ENCODE measurements at places on chromosomes 5 and 9.

GRCh38 chr9:680106-680505 is 161.4 kb upstream of the DMRT1 start:
- no peak for DNase-seq

GRCh38 chr9:113674436-113674835 is 201.7 kb upstream of the ZNF618 start:
- no peak for DNase-seq

GRCh38 chr9:129185991-129186390 is 7.9 kb upstream of the IER5L start:
- no peak for DNase-seq

GRCh38 chr5:17238521-17239041 is 21.1 kb downstream of the BASP1 start:
- no peak for DNase-seq

GRCh38 chr5:147822686-147823491 is 8.6 kb downstream of the SPINK1 start:
- DNase-seq, result no peak

GRCh38 chr9:20378851-20379250 is 243.4 kb downstream of the MLLT3 start:
- DNase-seq, result no peak

DNA sequence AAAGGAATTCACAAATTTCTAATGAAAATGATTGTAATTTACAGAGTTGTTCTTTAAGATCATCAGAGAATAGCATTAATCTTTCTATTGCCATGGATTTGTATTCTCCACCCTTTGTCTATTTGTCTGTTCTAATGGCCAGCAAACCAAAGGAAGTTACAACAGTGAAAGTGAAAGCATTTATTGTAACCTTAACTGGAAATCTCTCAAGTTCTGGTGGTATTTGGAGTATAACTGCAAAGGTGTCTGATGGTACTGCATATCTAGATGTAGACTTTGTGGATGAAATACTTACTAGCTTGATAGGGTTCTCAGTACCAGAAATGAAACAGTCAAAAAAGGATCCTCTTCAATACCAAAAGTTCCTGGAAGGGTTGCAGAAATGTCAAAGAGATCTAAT is 21.7 kb downstream of the RMI1 start:
- no peak for DNase-seq

GRCh38 chr5:157827423-157827822 is 31.5 kb downstream of the CLINT1 start:
- no peak for DNase-seq

GRCh38 chr9:27117489-27118135 is 8.6 kb downstream of the TEK start:
- no peak for DNase-seq

DNA sequence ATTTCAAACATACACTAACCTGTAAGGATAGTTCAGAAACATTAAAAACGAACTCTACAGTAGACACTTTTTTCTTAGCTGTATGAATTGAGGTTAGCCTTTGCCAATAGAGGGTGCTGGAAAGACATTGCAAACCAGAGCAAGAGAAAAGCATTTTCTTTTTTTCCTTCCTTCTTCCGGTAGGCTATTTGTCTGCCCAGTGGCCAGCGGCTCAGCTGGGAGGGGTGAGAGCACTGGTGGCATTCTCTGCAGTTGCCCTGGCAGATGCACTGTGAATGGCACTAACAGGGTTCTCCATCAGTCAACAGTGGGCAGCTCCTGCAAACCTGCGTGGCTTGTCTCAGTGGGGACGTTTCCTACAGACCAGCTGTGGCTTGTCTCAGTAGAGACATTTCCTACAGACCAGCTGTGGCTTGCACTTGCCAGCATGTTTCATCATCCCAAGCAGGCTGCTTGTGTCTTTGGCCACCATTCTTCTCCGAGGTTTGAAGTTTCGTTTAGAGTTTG is 984.5 kb upstream of the CDH18 start:
- DNase-seq, result no peak

- no peak for DNase-seq
Observed at GRCh38 chr9:126636983-126637798, 23.5 kb downstream of the LMX1B start.

DNA sequence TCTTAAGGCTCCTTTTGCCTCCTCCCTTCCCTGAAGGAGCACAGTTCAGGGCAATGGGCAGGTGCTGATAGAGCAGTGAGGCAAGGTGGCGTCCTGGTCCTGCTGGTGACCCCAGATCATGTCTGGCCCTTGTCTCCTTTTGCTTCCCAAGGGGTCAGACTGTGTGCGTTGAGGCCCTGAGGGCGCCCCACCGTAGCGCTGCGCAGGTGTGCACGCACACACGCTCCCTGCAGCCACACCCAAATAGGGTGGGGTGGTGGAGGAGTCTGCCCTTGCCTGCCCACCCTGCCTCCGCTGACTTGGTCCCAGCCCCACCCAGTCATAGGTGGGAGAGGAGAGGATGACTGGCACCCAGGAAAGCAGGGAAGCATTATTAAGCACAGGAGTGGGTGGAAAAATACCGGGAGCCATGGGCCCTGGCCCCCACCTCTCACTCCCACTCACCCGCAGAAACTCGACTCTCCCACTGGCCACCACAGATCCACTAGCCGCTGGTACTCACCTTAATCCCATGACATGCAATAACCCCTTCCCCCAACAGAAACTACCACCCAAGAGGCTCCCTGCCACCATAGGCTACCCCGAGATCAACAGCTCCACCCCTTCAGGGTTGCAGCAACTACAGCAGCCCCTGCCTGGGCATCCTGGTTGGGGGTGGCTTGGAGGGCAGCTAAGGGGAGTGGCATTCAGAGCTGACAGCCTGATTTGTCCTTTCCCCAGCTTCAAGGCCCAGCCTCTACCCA is 16.7 kb downstream of the PDLIM4 start:
- DNase-seq, result no peak

GRCh38 chr5:25150819-25151218 is 506.0 kb upstream of the CDH10 start:
- no peak for DNase-seq

- DNase-seq, result no peak
Observed at GRCh38 chr5:121325930-121326329, 525.8 kb upstream of the FTMT start.

- no peak for DNase-seq
Observed at GRCh38 chr9:22455181-22455580, 8.6 kb downstream of the DMRTA1 start.

- DNase-seq, result no peak
Observed at GRCh38 chr5:35679357-35679756, 61.7 kb downstream of the SPEF2 start.

GRCh38 chr5:44051591-44051990 is 337.6 kb downstream of the FGF10 start:
- no peak for DNase-seq

- no peak for DNase-seq
Observed at GRCh38 chr5:8332666-8333445, 463.9 kb downstream of the MTRR start.

Data from stimulated activated CD8-positive, alpha-beta memory T cell treated with anti-CD3 and anti-CD28 coated beads, Interleukin-2, amount 100 ng/mL, for 1 hour (primary cell).